T-helper 2 cell (primary cell): ENCODE measurements at places on chromosomes 4 and X.
A peak's percentile ranks its signal among the peaks of the same experiment; 100 is the strongest.

DNA sequence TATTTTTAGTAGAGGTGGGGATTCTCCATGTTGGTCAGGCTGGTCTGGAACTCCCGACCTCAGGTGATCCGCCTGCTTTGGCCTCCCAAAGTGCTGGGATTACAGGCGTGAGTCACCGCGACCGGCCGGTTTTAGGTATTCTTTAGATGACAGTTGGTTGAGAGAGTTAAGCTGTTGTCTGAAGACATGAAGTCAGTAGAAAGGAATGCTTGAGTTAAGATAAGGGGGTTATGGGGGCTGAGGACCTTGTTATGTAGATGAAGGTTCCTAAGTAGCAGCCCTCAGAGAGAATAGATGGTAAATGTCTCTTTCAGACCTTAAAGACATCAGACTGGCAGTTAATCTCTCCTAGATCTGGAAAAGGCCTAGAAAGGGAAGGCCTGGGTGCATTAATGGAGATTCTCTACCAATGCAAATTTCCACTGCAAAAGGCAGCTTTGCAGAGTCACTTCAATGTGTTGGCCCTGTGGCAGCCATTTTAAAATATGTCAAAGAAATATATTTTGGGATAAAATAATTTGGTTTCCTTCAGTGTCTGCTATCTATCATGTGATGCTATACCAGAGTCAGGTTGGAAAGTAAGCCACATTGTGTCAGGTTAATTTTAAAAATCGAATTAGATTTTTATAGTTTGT is 6.4 kb upstream of the ZNF674 start:
- no peak for DNase-seq

- no peak for DNase-seq
Measured at GRCh38 chr4:169998981-169999380, 27.2 kb downstream of the MFAP3L start.

DNA sequence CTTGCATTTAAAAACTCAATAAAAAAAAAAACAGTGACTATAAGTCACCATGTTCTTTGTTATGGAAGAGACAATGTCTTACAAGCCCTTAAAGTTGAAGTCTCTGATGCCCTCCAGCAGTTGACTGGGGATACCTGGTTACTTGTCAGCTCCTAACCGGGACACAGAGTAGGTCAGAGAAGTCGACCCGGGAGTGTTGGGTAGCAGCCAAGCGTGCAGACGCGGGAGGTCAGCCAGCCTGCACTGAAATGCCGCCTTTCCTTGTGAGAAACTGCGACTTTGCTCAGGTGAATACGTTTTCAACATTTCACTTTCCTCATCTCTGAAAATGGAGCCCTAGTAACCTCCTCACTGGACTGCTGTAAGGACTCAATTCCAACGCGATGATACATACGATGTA is 81.8 kb downstream of the F11 start:
- DNase-seq: no peak

GRCh38 chrX:125895518-125895917 is 270.6 kb downstream of the DCAF12L2 start:
- no peak for DNase-seq

GRCh38 chr4:38290366-38290765 is 330.2 kb downstream of the PTTG2 start:
- DNase-seq: no peak

- no peak for DNase-seq
Measured at GRCh38 chrX:131979116-131979515, 44.0 kb upstream of the STK26 start.

GRCh38 chr4:42150653-42151567 is 1.5 kb downstream of the BEND4 start:
- DNase-seq: no peak

DNA sequence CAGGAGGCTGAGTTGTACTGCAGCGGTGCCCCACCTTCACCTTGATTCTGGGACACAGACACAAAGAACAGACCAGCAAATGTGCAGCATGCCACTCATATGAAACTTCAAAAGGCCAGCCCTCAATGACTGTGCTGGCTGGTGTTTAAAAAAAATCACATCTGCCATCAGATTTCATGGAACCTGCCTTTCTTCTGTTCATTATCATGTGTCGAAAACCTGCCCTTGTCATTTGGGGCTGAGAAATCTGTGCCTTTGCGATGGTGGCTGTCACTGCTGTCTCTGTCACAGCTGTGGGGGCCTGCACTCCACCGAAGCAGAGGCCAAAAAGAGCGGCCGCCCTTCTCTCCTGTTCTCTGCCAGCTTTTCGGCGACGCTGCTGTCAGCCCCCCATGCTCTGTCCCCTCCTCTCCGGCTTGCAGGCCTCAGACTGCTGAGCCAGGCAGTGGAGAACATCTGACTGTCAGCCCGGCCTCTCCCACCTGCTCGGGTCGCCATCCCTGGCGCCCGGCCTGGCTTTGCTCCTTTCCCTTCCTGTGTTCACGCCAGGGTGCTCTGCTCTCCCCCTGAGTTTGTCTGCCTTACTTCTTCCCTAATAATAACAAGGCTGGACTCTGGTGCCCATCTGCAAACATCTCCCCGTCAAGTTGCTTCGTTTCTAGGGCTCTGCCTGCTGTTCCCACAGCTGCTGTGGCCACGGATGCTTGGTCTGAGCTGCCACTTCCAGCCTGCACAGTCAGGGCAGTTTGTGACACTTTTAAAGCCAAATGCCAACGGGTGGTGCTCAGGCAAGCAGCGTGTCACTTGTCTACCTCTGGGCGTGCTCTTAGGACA is 355.2 kb downstream of the UNC5C start:
- no peak for DNase-seq

GRCh38 chrX:24229400-24229879 is 79.9 kb downstream of the ZFX start:
- no peak for DNase-seq

- DNase-seq: no peak
Measured at GRCh38 chr4:160352637-160353036, 1249.8 kb downstream of the RAPGEF2 start.

DNA sequence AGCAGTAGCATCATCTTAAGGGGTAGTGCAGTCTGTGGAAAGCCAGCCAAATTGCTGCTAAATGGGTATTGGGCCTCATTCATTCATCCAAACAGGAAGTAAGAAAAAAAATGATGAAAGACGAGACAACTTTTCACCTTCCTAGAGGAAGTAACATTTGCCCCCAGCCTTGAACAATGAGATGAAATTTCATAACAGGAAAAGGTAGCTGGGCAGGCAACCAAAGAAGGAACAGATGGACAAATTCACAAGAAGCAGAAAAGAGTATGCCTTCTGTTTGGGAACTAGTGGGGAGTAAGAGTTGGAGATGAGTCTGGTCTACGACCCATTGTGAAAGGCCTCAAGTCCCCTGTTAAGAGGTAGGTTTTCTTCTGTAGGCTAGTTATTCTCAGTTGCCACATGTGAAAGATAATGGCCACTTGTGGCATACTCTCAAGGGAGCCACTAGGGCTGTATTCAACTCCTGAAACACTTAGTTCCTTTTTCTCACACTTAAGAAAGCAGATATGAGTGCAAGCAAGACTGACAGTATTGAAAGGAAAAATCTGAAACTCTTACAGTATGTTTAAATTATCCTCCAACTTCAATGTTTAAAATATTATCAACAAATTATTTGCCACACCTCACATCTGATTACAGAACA is 190.4 kb downstream of the AR start:
- no peak for DNase-seq

GRCh38 chr4:140246216-140246615 is 92.2 kb upstream of the MAML3 start:
- DNase-seq: no peak

GRCh38 chr4:13829457-13829856 is 201.9 kb upstream of the BOD1L1 start:
- DNase-seq: no peak

DNA sequence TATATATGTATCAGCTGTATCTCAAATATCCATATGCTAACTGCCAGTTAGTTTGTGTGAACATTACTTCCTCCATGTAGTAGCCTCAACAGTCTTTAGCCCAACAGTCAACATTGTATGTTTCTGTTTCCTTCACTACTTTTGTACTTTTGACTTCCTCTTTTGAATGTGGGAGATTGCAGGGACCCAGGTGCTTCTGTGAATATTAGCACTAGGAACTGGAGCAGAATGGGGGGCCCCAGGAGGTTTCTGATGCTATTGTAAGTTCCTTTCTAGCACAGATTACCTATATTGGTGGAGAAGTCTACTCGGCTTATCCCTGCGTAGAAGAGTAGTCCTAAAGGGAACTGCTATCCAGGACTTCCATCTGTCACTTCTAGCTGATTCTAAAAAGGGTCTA is 2.3 kb downstream of the PLAC8 start:
- DNase-seq: no peak

DNA sequence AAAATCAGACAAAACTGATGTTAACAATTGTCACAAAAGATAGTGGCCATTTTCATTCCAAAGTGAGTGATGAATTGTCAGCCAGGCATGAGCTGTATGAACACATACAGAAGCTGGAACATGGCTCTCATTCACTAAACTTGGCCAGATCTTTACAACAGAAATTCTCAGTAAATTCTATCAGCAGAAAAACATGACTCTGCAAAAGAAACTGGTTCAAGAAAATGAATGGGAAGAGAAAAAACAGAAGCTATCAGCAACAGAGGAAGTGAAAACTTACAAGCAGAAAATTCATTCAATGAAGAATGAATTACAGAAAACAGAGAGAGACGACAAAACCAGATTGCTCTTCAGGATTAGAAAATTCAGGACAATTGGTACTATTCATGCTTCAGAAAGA is 249.6 kb downstream of the COL25A1 start:
- no peak for DNase-seq

GRCh38 chr4:83964996-83965541 is 429.2 kb downstream of the GPAT3 start:
- no peak for DNase-seq

DNA sequence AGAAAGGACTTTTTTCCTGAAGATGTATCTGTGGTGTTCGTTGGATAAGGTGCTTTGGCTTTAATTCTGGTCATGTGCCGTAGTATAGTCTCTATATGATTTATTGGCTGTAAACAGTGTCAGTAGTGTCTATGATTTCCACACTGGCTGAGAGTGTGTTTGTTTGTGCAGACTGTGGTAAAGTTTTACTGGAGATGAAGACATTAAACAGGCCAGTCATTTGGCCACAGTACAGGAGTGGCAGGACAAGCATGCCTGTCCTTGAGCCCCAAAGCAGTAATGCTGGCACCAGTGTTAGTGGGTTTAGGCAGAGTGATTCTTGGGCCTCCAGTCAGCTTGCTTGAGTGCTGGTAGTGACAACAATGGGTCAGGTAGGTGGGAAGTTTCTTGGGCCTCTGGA is 1023.9 kb upstream of the GRID2 start:
- DNase-seq: no peak

DNA sequence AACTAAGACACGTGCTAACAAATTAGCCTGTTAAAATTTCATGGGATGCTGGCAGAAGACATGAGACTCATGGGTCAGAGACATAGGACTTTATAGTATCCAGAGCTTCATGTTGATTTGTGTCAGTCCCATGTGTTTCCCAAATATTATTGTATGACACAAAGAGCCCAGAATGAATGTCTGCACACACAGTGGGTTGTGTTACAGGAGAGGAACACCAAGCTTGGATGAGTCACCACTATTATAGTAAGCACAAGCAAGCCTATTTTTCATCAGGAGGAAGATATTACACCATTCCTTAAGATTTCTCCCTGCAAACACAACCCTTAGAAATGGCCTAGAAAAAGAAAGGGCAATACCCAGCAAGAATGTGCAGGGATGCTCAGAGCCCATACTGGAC is 15.4 kb downstream of the BBS12 start:
- no peak for DNase-seq

- DNase-seq: no peak
Measured at GRCh38 chr4:53956053-53956452, 108.4 kb downstream of the CHIC2 start.

- DNase-seq: no peak
Measured at GRCh38 chrX:106606571-106606970, 5.2 kb upstream of the RADX start.

- no peak for DNase-seq
Measured at GRCh38 chr4:7040765-7041164, 2.4 kb upstream of the TADA2B start.

GRCh38 chr4:128810871-128811570 is 1.5 kb downstream of the JADE1 start:
- peak; percentile 83 for DNase-seq

GRCh38 chr4:25301471-25301870 is 11.1 kb upstream of the ZCCHC4 start:
- no peak for DNase-seq

- DNase-seq: no peak
Measured at GRCh38 chrX:103017542-103017941, 46.4 kb downstream of the BEX1 start.
